ENCODE measurements at places on chromosomes 12 and 14.

- DNase-seq, result no peak
Measured at GRCh38 chr14:104868811-104869572, 3.9 kb downstream of the CEP170B start.

DNA sequence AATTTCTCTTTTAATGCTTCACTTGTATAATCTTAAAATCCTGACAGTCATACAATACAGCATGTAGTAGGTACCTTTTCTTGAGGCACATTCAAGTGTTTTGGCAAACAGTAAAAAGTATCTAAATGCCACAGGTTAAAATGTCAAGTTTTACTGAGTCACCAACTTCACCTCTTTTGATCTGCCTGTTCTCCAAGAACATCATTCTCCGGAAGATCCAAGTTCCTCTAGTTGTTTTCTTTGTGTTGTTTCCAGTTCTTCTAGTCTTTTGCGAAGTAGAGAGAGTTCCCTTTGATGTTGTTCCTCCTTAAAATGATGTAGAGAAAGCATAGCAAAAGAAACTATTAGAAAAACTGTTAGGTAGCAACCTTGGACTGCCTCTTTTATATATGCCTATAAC is 151.1 kb downstream of the CEP83 start:
- no peak for DNase-seq

- DNase-seq, result no peak
Measured at GRCh38 chr14:89368490-89369477, 48.2 kb downstream of the FOXN3 start.

DNA sequence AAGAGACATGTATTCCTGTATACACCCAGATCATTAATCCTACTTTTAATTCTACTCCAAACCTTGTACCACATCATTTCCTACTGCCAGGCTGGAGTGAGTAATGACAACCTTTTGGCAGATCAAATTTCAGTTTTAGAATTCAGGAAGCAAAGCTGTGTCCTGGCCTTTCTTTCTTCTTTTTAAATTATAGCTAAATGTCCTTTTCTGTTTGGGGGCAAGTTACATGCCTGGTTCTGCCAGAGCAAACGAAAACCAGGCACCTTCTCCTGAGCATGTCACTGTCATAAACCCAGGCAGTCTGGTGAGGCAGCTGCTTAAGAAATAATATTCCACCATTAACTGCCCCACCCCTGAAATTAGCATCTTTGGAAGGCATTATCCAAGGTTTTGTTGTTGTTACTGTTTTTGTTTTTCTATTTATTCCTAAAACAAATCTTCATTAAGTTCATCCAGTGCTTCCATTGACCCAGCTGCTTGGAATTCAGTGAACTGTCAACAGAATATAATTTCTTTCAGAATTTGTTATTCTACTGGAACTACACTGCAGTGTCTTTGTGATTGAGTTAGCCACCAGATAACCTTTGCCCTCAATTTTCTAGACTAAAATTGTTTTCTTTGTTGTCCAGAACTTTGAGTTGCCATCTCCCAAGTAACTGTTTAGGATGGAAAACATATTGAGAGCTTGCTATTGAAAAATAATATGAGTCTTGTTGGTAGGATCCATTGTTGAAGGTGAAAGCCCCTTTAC is 33.2 kb downstream of the SAMD4A start:
- DNase-seq, result no peak

DNA sequence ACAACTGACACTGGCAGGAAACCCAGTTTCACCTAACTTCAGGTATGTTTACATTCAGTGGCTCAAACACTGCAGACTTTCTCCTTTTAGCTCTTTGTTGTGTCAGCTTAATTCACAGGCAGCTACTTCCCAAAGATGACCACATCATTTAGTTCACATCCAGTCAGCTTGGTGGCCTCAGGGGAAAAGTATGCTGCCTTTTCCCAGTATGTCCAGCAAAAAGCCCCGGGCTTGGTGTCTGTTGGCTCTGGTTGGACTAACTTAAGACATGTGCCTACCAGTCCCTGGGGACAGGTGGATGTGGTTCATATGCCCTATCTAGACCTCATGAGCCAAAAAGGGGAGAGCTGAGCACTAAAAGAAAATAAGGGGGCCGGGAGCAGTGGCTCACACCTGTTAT is 56.4 kb downstream of the GOLGA5 start:
- DNase-seq, result no peak

DNA sequence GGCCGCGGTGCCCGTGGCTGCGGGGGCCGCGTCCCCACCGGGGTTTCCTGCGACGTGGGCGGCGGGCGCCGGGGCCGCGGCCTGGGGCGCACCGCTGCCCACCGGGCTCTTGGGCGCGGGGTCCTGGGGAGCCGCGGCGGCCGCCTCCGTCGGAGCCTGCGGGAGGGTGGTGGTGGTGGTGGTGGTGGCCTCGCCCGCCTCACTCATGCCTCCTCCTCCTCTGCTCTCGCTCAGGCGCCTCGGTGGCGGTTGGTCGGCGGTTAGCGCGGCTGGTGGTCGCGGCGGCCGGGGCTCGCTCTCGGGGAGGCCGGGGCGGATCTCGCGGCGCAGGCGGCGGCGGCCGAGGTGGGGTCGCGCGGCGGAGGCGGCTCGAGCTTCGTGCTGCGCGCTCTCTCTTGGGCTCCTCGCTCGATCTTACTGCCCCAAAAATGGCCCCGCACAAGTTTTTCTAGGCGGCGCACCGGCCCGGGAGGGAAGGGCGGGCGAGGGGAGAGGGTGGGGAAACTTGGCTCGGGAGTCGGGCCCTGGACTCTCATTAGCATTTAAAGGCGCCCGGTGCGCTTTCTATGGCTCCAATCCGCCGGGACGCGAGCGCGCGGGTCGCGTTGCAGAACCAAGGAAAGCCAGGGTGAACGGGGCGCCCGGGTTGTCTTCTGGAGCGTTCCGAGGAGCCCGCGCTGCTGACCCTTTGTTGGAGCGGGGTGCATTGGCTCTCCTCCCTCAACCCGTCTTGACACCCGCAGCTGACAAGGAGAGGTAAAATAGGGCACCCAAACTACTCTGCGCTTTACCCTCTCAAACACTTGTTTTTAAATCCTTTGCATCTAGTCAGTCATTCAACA is at the start of gene YBX3:
YBX3 (minus strand) TSS at position 419 of the 842 bp plus-strand sequence; CDS start at position 207, 212 bp downstream.
- DNase-seq, result peak; percentile 92

DNA sequence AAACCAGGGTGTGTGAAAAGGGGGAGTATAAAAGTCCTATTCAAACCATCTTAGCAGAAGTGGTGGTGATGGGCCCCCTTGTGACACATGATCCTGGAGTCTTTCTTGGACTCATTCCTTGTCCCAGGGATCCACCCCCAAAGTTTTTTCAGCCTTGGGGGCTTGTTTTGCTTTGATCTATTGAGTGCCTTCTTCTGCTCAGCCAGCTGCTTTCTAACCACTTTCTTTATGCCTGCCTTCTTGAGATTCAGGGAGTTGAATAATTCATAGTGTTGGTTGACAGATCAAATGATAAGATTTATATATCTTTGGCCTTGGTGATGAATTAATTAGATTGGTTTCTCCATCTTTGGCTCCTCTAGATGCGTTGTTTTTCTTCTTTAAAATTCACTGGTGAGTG is 926.7 kb downstream of the DIO2 start:
- no peak for DNase-seq

GRCh38 chr12:116476227-116476822 is 82.9 kb upstream of the MAP1LC3B2 start:
- no peak for DNase-seq

DNA sequence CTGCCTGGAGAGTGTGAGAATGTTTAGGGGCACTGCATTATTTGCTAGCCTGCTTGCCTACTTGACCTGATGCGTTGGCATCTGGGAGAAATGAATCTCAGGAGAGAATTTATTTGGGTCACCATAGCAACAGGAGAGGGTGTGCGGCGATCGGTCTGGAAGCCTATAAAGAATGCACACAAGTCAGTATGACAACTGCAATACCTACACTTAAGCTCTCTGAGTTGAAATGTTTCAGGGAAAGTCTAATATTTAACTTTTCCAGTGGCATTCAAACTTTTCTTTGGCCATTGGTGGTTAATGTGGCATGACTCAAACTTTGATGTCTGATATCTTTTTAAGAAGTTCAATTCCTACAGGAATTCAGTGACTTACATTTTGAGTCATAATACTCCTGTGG is 205.1 kb downstream of the NEDD1 start:
- DNase-seq, result no peak

DNA sequence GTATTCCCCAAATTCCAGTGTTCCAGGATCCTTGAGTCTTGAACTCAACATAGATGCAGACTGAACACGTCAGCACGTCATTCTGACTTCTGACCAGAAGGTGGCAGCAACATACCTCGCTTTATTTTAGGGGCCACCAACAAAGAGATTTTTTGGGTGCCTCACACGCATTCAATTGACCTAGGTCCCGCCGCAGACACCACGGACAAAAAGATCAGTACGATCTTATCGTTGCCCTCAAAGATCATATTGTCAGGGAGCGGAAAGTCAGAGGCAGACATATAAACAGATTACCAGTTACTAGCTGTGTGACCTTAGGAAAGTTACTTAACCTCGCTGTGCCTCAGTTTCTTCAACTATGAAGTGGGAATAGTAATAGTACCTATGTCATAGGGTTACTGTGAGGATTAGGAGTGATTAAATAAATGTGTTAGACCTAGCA is 6.5 kb upstream of the PRPH start:
- no peak for DNase-seq

Data from Right ventricle myocardium inferior (tissue), 1 donor.